Amniotic stem cell (primary cell): ENCODE measurements at places on chromosomes 2 and 18.

- DNase-seq: no peak
These were observed 6.1 kb downstream of the LBH start for GRCh38 chr2:30237239-30237965.

GRCh38 chr2:217530392-217531090 is 472.3 kb downstream of the TNS1 start:
- DNase-seq: no peak

- DNase-seq: no peak
These were observed 216.0 kb downstream of the DSEL start for GRCh38 chr18:67300498-67300897.

DNA sequence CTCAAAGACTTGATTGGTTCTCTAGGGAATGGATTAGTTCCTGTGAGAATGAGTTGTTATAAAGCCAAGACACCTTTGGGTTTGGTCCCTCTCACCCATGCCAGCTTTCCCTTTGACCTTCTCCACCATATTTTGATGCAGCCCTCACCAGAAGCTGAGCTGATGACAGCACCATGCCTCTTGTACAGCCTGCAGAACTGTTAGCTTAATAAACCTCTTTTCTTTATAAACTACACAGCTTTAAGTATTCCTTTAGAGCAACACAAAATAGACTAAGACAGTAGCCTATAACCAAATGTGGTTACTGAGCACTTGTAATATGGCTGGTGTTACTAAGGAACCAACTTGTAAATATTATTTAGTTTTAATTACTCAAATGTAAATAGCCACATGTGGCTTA is 55.1 kb downstream of the BAZ2B start:
- no peak for DNase-seq

- DNase-seq: no peak
These were observed 1081.5 kb upstream of the ZEB2 start for GRCh38 chr2:145601361-145601925.

GRCh38 chr18:6830916-6831315 is 101.4 kb downstream of the ARHGAP28 start:
- DNase-seq: no peak

GRCh38 chr2:68246396-68246795 is 5.9 kb downstream of the PPP3R1 start:
- DNase-seq: no peak

GRCh38 chr2:202508686-202509085 is 126.1 kb upstream of the FAM117B start:
- DNase-seq: no peak

- DNase-seq: no peak
These were observed 127.0 kb upstream of the FZD5 start for GRCh38 chr2:207896525-207897285.

DNA sequence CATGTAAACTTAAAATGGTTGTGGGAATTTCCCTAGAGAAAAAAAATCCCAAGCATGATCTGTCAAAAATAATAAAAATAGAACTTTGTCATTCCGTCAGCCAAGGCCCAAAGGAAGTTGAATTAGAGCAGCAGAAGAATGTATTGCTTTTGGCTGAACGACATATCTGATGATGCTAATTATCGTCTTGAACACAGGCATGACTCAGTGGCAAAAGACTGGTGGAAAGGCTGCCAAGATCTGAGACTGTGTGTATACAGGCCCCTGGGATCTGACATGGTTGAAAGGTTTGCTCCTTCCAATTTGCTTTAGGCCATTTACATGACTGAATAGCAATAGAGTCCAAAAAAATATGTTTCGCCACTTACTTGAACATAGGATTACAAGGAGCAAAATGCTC is 1057.1 kb upstream of the CRIM1 start:
- no peak for DNase-seq

DNA sequence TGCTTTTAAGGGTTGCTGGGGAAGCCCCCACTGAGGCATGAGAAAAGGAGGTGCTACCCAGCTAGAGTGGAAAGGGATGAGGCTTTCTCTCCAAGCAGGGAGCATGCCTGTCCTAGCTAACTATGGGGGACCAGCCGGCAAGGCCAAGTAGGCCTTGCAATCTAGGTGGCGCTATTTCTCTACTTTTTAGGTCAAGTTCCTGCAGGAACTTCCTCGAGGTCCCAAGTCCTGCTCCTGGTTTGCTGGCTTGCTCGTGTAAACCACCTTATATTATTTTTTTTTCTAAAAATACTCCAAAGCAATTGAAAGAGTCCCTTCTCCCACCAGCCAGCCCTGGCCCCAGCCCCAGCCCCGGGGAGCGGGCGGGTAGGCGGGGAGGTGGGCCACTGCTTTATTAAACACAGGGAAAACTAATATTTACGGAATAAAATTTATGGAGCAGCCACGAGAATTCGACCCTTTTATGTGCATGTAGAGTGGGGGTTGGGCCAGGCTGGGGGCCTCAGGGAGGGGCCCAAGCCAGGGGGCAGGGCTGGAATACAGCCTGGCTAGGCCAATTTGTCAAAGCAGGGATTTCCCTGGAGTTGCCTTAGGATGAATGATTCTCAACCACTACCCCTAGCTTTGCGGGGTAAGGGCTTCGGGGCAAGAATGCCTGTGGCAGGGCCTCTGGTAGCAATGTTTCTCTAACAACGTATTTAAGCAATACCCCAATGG is 12.8 kb upstream of the IHH start:
- DNase-seq: no peak

- no peak for DNase-seq
These were observed 19.6 kb upstream of the DNAH7 start for GRCh38 chr2:196088203-196088602.

DNA sequence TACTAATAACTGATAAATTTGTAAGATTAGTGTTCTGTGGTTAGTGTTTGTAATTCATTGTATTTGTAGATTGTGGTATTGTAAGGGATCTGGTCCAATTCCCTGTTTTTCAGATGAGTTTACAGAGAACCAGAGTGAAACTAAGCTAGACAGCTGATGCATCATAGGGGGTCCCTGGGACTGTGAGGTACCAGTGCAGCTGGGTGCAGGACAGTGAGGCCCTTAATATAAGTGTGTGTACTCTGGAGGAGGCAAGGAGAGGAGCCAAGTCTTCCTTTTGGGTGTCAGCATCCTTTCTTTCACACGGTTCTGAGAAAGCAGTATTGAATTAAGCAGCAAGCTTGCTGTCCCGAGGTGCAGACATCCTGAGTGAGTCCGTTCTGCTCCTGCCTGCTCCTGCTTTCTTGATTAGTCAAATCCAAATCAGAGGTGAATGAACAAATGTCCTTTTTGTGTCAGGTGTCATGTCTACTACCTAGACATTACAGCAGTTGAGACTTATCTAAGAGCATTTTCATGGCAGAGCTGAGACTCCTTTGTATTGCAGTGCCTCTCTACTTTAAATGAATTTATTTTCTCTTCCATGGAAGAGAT is 194.9 kb downstream of the MCFD2 start:
- no peak for DNase-seq

GRCh38 chr2:58720033-58720769 is 479.1 kb upstream of the FANCL start:
- DNase-seq: no peak
